ENCODE measurements at places on chromosomes 16 and 17.

DNA sequence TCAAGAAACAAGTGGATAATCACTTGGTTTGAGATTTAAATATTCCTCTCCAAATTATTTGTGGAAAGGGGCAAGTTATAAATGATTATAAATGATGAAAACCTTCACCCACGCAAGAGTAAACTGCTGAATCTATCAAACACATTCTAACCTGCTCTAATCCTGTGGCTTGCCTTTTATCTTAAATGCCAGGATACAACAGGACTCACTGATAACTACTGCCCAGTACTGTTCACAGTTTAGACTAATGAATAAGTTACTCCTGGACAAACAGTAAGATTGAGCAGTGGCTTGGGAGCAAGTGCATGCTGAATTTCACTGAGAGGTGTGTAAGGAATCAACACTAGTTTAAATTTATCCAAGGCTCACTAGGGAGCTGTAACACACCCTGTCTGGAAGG, 31.1 kb downstream of the IGF2BP1 start:
- no peak for DNase-seq

- no peak for DNase-seq
Observed at GRCh38 chr17:68514831-68515635, 2.8 kb downstream of the PRKAR1A start.

- no peak for DNase-seq
Observed at GRCh38 chr16:49441366-49441780, 67.8 kb downstream of the C16orf78 start.

GRCh38 chr17:50099003-50099402, 3.9 kb downstream of the PDK2 start:
- DNase-seq = no peak

GRCh38 chr17:3796110-3796821, 4.7 kb downstream of the ITGAE start:
- no peak for DNase-seq

DNA sequence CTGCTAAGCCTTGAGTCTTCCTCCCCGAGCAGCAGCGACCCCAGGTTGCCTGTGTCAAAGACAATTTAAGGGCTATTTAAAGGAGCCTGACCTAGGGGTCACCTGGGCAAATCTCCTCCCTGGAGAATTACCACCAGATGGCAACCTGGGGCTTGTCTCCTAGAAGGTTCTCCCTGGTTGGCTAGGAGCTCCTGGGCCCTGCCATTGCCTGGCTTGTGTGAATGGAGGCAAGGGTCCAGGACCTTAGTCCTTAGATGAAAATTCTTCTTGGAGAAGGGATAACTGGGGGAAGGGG, 51.3 kb upstream of the TAC4 start:
- no peak for DNase-seq

GRCh38 chr16:15055141-15056053, 477 bp downstream of the NTAN1 start:
- DNase-seq = no peak
